Panc1 (cell line): ENCODE measurements at places on chromosomes 6 and 20.

DNA sequence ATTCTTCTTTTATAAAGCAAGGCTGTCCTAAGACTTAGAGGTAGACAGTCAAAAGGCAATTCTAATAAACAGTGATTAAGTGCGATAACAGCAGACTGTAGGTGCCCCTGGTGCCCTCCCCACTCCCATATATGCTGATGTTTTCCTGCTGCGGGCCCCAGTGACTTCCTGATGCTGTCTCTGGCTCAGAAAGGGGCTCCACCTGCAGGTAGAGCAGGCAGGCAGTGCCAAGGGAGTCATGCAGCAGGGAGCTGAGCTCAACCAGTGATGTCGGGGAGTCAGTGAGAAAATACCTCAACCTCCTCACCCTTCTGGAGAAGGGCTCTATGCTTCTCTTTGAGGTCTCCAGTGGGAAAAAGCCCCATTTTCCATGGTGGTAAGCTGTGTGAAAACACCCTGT, 126.7 kb upstream of the SSTR4 start:
- no peak for DNase-seq

GRCh38 chr6:29792123-29793035, 35.2 kb upstream of the HLA-G start:
- no peak for DNase-seq

GRCh38 chr6:158835616-158836221, 16.6 kb upstream of the EZR start:
- DNase-seq: no peak

DNA sequence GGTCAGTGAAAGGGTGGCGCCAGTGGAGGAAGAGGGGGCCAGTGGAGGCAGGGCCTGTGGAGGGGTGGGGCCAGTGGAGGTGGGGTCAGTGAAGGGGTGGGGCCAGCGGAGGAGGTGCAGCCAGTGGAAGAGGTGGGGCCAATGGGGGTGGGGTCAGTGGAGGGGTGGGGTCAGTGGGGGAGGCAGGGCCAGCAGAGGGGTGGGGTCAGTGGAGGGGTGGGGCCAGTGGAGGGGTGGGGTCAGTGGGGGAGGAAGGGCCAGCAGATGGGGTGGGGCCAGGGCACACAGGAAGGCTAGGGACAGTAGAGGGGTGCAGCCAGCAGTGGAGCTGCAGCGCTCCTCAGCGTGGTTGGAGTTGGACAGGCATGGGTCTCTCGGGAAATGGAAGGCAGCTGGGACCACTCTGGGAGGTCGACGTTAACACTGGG, 18.7 kb downstream of the ADRM1 start:
- DNase-seq: no peak

DNA sequence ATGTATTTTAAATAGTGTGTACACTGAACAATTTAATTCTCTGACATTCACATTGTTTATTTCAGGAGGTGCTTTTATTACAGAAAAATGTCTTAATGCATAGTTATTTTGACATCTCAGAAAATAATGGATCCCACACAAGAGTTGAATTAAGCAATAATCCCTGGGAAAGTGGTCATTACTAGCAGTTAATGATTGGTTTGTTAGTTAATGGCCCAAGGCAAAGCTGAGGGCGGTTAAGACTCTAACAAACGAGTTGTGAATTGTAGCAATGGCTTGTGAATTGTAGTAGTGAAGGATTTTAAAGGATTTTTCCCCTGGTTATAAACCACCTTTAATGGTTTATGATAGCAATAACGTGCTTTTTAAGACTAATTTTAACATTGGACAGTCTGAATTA, 1316.0 kb upstream of the GJE1 start:
- DNase-seq: no peak

DNA sequence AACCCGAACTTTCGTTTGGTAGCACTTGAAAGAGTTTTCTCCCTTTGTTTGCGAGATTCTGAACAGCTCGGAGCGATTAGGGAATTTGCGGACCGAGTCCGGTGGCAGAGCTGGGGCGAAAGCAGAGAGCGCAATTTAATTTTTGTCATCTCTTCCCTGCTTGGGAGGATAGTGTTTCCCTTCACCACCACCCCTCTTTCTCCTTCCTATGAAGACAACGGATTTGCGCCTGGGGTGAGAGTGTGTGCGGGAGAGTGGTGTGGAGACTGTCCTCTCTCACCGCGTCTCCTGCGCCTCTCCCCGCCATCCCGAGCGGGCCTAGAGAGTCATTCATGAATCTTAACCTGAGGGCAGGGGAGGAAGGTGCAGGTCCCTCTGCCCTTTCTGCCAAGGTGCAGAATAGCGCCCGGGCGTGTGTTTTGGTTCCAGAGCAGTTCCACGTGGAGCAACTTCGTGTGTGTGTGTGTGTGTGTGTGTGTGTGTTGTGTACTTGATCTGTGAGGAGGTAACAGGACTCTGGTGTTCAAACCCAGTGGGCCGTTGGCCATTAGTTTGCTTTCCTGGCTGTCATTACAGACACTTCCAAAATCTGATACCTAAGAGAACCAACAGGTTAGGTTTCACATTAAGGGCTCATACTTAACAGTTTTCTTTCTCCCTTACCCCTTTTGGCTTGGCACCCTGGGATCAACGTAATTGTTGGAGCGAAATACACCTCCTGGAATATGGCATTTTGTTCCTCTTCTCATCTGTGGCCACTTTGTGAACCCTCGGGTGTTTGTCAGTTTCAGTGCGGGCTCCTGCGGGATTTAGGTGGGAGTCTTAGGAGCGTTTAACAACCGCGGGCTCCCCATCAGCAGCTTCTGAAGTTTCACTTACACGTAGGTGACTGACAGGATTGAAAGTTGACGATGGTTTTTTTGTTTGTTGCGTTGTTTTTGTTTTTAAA, 1.8 kb downstream of the EYA4 start:
- DNase-seq: no peak

DNA sequence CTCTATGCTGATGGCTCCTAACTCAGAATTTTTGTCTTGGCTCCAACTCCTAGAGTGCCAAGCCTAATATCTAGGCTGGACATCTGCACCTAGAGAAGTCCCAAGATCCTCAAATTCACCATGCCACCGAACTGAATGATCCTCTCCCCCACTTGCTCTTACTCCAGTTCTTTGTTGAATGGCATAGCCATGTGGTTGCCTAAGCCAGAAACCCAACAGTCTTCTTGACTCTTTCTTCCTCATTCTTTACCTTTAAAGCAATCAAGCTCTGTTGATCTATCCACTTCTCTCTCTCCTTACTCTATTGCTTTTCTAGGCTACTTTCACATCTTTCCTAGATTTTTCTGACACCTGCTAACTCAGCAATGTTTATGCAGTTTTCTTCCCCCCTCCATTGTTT, 126.5 kb upstream of the FOXO3 start:
- DNase-seq: no peak

- no peak for DNase-seq
These were observed 113.2 kb downstream of the CEBPB start for GRCh38 chr20:50303573-50304500.

GRCh38 chr6:105892577-105893262, 193.4 kb upstream of the PRDM1 start:
- DNase-seq: no peak

DNA sequence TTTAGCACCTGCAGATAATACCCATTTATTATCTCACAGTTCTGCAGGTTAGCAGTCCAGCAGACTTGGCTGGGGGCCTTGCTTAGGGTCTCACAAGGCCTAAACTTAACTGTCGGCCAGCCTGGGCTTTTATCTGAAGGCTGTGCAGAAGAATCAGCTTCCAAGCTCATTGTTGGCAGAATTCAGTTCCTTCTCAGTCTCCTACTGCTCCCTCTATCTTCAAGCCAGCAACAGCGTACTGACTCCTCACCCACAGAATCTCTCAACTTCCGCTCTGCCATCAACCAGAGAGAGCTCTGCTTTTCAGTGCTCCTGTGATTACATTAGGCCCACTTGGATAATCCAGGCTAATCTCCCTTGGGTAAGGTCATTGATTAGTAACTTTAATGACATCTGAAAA, 30.2 kb upstream of the NHSL1 start:
- no peak for DNase-seq

DNA sequence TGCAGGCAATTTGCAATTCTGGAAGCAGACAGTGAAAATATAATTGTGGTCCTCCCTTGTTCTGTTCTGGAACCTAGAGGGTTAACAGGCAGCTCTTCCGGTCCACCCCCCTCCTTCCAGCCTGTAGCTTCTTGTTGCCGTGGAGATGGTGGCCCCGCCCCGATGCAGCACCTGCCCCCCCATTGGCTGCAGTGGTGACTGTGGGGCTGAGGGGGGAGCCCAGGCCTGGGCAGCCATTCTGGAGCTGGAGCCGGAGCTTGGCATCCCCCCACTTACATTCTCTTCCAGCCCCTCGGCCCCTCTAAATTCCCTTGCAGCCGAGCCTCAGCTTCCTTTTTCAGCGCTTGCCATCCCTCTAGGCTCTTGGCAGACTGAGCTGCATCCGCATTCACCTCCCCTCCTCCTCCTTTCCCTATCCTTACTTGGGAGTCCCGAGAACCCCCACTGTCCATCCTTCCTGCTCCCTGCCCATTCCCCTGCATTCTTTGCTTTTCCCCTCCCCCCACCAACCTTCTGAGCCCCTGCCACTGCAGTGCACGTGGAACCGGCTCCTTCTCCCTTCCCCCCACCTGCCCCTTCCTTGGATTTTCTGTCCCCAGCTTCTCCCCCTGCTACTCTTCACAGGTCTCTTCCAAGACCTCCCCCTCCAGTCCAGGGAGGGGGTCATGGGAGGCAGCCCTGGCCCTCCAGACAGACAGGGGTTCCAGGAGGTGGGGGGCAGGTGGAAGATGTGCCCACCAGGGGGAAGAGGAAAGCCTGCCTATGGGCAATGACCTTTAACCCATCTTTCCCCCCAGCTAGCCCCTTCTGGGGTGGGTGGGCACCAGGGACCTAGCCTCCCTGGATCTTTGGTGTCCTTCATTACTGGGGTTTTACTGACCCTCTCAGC, 11.4 kb downstream of the SYNGAP1 start:
- DNase-seq: no peak

GRCh38 chr6:32294566-32294965, 70.7 kb upstream of the NOTCH4 start:
- no peak for DNase-seq

- no peak for DNase-seq
These were observed 18.9 kb upstream of the SYNJ2 start for GRCh38 chr6:157962601-157963302.

DNA sequence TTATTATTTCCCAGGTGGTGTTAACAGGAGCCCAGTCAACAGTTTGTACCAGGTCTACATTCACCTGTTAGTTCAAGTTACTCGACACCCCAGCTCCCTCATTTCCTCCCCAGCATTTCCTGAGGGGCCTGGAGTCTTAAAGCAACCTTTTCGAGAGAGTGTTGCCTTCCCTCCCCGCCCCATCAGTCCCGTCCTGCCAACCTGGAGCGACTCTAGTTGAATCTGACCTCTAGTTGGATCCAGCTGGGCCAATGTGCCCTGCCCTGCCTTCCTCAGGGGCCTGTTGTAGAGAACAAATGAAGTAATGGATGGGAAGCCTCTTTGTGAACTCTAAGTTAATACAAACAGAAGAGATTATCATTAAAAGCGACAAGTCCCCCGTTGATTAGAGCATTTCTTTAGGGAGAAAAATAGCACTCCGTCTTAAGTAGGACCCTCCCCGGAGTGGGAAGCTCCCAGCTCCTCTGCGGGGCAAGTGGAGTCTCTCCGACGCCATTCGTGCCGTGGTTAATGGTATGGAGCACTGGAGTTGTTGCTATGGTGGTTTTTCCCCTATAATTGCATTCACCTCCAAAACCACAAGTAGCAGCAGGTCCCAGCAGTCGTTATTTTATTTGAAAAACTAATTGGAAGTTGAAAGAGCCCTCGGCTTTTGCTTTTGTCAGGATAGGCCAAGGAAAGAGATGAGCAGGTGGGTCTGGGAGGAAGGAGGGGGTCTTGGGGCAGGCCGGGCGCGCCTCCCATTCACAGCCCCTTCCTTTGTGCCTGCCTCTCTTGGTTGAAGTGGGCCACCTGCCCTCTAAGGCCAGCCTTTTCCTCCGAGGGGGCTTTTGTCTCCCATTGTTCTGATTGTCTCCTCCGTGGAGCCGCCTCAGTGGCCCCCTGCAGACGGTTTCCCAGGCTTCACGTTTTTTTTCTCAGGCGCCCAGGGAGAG, 16.1 kb downstream of the GHRH start:
- no peak for DNase-seq

GRCh38 chr20:58019850-58020625, 208.4 kb downstream of the ANKRD60 start:
- no peak for DNase-seq

GRCh38 chr6:16470502-16471221, 232.3 kb downstream of the GMPR start:
- no peak for DNase-seq

GRCh38 chr6:24391756-24392405, 10.9 kb upstream of the MRS2 start:
- DNase-seq: no peak

DNA sequence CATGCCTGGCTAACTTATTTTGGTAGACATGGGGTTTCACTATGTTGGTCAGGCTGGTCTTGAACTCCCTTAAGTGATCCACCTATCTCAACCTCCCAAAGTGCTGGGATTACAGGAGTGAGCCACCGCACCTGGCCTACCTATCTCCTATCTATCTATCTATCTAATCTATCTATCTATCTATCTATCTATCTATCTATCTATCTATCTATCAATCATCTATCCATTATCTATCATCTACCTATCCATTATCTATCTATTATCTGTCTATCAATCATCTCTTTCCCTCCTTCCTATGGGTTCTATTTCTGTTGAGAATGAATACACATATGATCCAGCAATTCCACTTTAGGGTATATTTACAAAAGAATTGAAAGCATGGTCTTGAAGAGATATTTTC, 194.2 kb upstream of the ARG1 start:
- no peak for DNase-seq

GRCh38 chr6:11639376-11640235, 102.1 kb downstream of the TMEM170B start:
- DNase-seq: no peak

DNA sequence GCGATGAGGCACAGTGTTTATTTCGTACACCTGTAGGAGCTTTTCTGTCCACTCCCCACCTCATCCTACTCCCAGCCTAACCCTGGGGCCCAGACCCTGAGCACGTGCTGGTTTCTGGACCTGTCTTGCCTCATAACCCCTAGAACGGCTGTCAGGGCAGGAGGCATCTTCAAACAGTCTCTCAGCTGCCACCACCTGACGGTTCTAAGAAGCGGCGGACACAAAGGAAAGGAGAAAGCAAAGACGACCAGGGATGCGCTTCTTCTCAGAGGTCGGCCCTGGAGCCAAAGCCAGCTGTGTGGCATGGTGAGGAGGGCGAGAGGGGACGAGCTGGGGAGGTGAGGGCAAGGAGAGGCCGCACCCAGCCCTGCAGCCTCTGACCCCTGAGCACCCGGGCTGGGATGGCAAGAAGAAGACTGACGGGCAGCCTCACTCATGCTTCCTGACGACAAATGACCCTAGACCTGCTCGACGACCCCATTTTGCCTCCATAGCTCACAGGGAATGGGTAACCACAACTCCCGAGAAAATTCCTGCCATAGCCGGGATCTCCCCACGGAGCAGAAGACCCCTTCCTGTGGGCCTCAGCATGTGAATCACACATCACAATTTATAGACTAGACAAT, 62.1 kb downstream of the WDR27 start:
- DNase-seq: no peak
